ENCODE measurements at places on chromosomes 5 and 9. TPM values are rescaled to one million over a fixed set of nuclear protein-coding genes. Genes with fewer than 3 reads are reported as not detected.
A peak's percentile ranks its signal among the peaks of the same experiment; 100 is the strongest.

- DNase-seq: peak; percentile 0
Measured at GRCh38 chr5:45162974-45163373, 354.2 kb downstream of the MRPS30 start.

DNA sequence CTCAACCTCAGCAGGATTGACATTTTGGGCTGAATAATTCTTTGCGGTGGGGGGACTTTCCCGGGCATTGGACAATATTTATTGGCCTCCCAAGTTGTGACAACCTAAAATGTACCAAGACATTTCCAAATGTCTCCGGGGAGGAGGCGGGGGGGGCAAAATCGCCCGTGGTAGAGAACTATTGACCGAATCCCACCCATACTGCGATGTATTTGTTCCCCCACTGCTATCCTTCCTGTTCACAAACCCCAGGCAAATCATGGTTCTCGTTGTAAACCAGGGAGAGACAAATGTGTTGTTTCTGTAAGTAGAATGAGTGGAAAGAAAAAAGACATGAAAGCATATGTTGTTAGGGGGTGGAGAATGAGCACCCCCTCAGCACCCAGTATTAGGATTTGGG, 141.9 kb downstream of the PSAT1 start:
- no peak for DNase-seq

GRCh38 chr9:127075624-127076372, 46.6 kb downstream of the ANGPTL2 start:
- no peak for DNase-seq

DNA sequence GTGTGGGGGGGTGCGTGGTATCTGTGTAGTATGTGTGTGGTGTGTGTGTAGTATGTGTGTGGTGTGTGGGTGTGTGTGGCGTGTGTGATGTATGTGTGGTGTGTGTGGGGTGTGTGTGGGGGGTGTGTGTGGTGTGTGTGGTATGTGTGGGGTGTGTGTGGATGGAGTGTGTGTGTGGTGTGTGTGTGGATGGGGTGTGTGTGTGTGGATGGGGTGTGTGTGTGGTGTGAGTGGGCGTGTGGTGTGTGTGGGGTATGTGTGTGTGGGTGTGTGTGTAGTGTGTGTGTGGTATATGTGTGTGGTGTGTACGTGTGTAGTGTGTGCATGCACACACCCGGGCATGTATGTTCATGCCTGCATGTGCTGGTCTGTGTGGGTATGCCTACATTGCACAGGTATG, 420.9 kb upstream of the DAP start:
- DNase-seq: no peak

GRCh38 chr5:66620711-66621110, 24.5 kb downstream of the MAST4 start:
- no peak for DNase-seq

GRCh38 chr5:66769030-66769733, 173.0 kb downstream of the MAST4 start:
- no peak for DNase-seq

GRCh38 chr5:137268646-137269045, 230.5 kb downstream of the SPOCK1 start:
- DNase-seq: no peak

GRCh38 chr5:109853377-109853776, 163.7 kb downstream of the MAN2A1 start:
- DNase-seq: no peak

DNA sequence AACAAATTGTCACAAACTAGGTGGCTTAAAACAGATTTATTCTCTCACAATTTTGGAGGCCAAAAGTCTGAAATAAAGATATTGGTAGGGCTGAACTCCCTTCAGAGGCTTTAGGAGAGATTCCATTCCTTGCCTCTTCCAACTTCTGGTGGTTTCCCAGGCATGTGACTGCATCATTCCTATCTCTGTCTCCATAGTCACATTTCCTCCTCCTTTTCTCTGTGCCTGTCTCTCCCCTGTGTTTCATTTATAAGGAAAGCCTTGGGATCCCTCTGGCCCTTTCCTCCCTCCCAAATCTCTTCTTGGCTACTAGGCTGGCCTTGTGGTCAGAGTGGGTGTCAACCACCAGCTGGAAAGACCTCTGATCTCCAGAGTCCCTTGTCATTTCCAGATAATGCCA, 78.2 kb downstream of the SNX18 start:
- DNase-seq: no peak

Gene GABBR2
- 5.2 TPM for polyA plus RNA-seq

Gene SOHLH1
- not detected for polyA plus RNA-seq

Gene SPATA31E1
- polyA plus RNA-seq: not detected

Gene UNC5A
- polyA plus RNA-seq: 0.42 TPM

Gene FAM200C
- polyA plus RNA-seq: 17.4 TPM

Gene PCDHGA4
- polyA plus RNA-seq: 3.4 TPM

Gene CYLC2
- polyA plus RNA-seq: not detected

Gene MAN2A1
- 66.1 TPM for polyA plus RNA-seq

Gene GABRP
- 1.3 TPM for polyA plus RNA-seq

Gene KCNV2
- polyA plus RNA-seq: 0.14 TPM
